ENCODE measurements at places on chromosomes 3 and 15.

GRCh38 chr3:100606894-100607512 lies 2.4 kb upstream of the ADGRG7 start:
- DNase-seq: no peak

DNA sequence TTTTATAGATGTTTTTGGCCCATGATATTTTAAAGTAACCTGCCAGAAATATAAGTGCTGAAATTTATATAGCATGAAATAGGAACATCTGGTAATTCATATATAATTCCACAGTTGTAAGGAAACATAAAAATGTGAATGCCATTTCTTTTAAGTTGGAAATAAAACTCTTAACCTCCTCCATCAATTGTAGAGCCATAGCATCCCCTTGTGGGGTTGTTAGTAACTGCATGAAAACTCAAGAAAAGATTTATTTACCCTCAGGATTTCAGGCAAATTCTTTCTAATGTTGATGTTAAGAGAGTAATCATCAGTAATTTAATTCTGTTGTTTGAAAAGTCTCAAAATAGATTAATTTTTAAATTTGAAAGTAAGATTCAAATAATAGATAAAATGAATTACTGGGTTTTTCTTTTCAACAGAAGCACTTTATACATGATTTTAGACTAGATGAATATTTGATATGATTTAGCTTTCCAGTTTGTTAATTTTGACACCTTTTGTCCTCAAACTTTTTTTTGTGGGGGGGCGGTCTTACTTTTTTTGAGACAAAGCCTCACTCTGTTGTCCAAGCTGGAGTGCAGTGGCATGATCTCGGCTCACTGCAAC lies 74.7 kb downstream of the RASA2 start:
- DNase-seq: no peak

- DNase-seq: no peak
Measured at GRCh38 chr3:13873818-13874217, 6.1 kb downstream of the WNT7A start.

- DNase-seq: no peak
Measured at GRCh38 chr15:35479423-35479822, 66.5 kb downstream of the DPH6 start.

DNA sequence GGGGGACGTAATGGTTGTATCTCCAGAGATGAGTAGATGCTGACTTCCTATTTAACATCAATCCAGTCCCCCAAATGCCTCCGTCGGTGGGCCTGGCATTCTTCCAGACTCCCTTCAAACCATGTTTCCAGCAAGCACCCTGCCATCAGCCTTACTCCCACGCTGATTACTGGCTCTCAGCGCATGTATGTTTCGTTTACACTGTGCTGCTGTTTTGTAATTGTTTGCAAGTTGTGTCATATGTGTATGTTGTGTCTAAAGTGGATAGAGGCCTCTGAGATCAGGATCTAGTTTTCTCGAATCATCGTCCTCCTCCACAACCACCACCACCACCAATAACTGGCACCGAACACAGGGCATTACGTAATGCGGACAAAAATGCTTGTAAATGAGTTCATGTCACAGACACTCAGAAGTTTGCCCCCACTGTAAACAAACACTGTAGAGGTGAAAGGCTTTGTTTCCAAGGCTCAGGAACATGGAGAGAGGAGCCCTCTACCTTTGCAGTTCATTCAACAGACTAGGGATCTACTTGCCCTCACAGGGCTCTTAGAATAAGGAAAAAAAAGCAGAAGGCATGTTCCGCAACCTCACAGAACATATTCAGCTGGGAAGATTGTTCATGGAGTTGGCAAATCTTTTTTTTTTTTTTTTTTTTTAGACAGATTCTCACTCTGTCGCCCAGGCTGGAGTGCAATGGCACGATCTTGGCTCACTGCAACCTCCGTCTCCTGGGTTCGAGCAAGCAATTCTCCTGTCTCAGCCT lies 46.1 kb upstream of the SEMA4B start:
- no peak for DNase-seq

GRCh38 chr15:41594801-41595746 lies 36.1 kb downstream of the TYRO3 start:
- DNase-seq: no peak

DNA sequence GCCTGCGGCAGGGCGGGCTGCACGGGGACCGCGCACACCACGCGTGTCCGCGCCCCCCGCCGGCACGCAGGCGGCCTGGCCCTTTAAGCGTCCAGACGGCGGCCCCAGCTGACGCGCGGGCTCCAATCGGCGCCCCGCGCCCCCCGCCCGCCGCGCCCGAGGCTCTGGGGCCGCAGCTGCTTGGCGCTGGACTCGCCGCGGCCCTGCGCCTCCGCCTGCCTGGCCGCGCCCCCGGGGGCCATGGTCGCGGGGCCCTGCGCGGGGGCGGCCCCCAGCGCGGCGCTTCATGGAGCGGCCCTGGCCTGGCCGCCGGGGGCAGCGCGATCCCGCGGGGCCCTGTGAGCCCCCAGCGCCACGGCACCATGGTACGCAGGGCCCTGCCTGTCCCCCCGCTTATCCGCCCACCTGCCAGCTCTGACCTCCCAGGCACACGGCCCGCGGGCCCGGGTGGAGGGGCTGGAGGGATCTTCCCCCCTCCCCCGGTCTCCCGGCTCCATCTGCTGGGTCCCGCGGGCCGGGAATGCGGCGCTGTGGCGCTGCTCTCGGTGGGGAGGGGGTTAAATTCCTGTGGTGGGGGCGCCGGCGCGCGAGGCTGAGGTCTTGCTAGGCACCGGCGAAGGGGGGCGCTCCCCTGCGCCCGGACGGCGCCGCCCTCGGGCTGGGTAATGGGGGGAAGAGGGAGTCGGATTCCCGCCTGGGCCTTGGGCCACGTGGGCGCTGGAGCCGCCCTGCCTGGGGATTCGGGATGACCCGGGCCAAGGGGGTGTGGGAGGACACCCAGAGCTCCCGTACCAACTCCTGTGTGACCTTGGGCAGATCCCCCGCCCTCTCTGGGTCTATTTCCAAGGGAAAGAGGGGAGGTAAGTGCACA lies 1.1 kb downstream of the ZBTB47 start:
- no peak for DNase-seq
